Psoas muscle (tissue), 8 donors: ENCODE measurements at places on chromosomes 5 and 9. TPM values are rescaled to one million over a fixed set of nuclear protein-coding genes. Genes with fewer than 3 reads are reported as not detected.

ENDOG gene
- 109 TPM for total RNA-seq

ELAVL2 gene
- not detected for total RNA-seq

HMMR gene
- 0.49 TPM for total RNA-seq

AIF1L gene
- total RNA-seq, result 11.6 TPM

PCDHB5 gene
- total RNA-seq, result 0.42 TPM

FOXD4L4 gene
- total RNA-seq, result not detected

NUP155 gene
- 8.2 TPM for total RNA-seq

ADCY2 gene
- total RNA-seq, result 91.4 TPM

NDUFS4 gene
- 179 TPM for total RNA-seq

PLAC8L1 gene
- total RNA-seq, result 0.64 TPM

PPP1R26 gene
- total RNA-seq, result 3.8 TPM

LTC4S gene
- 1.7 TPM for total RNA-seq

RAB3C gene
- 0.42 TPM for total RNA-seq

MEF2C gene
- 530 TPM for total RNA-seq

MLLT3 gene
- total RNA-seq, result 2.5 TPM

TMEM252 gene
- not detected for total RNA-seq

ISL1 gene
- total RNA-seq, result not detected

TTC16 gene
- total RNA-seq, result not detected

CDH12 gene
- not detected for total RNA-seq

TRIP13 gene
- 0.81 TPM for total RNA-seq

ANKRD33B gene
- total RNA-seq, result 7.8 TPM

NUTM2G gene
- not detected for total RNA-seq

CMYA5 gene
- total RNA-seq, result 1,434 TPM

ARL10 gene
- 3.6 TPM for total RNA-seq

ANXA2R gene
- 1.6 TPM for total RNA-seq

ARHGEF39 gene
- not detected for total RNA-seq

CDH10 gene
- total RNA-seq, result not detected

FOXD4 gene
- 0.14 TPM for total RNA-seq

FOXD4L5 gene
- total RNA-seq, result 0.08 TPM

ADAMTSL2 gene
- 4.0 TPM for total RNA-seq

TOPORS gene
- 7.3 TPM for total RNA-seq

SLC1A3 gene
- total RNA-seq, result 23.5 TPM

PCDHGA5 gene
- total RNA-seq, result 2.0 TPM

WWC1 gene
- not detected for total RNA-seq

SEC24A gene
- 16.9 TPM for total RNA-seq

ZNF883 gene
- 0.66 TPM for total RNA-seq

CCL27 gene
- total RNA-seq, result not detected

ZBTB6 gene
- 6.1 TPM for total RNA-seq

IFNB1 gene
- not detected for total RNA-seq
